ENCODE measurements at places on chromosomes 11 and 22.

GRCh38 chr11:115251126-115251525 is 253.1 kb downstream of the CADM1 start:
- DNase-seq, result no peak

DNA sequence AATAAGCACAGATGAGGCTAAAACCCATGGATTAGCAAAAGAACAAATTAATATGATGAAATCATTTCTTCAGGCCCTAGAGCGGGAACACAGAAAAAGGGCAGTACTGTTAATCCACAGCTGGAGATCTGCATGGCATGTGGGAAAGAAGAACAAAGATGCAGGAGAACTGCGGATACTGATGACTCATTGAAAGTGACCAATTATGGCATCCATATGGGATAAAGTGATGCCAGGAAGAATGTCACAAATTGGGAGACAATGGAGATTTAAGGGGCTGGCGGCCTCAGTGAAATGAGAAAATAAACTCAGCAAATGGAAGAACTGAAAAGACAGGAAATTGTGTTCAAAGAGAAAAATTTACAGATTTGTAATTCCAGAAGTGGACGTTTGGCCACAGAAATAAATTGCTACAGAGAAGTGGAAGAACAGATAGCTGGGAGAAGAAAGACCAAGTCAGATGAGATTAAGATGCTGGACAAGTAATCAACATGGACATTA is 39.4 kb downstream of the SIK3 start:
- DNase-seq, result peak; percentile 61

- peak; percentile 90 for DNase-seq
Measured at GRCh38 chr22:41565403-41566054, 4.7 kb downstream of the CSDC2 start.

DNA sequence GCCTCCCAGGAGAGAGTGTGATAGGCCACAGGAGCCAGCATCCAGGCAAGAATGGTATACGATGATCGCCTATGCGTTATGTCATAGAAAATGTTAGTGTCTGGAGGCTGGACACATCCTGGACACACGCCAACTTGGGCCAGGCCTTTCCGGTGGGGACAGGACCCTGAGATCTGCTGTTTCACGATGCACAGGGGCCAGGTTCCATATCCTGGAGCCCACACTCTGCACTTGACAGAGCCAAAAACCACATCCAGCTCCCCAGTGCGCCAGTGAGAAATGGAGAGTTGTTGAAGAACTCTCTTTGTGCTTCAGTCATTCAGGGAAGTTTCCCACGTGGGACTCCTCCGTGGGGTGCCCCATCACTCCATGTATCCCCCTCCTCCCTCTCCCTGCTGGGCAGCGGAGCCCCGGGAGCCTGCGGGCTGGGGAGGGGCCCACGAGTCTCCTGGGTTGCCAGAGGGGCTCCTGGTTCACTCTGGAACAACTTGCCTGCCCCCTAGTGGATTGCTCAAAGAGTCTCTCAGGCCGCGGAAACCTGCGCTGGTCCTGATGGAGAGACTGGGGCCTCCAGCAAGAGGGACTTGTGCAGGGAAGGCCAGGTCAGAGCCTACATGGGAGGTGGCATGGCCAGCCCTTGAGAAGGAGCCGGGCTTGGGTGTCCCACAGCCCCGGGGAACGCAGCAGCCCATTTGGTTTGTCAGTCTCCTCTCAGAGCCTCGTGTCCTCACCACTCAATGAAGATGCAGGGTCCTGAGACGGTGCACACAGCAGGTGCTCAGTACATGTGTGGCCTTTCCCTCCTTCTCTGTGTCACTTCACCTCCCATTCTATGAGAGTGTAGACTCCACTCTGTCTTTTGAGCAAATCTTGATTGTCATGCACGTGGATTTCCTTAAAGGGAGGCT is 10.2 kb upstream of the LRRC32 start:
- peak; percentile 75 for DNase-seq

DNA sequence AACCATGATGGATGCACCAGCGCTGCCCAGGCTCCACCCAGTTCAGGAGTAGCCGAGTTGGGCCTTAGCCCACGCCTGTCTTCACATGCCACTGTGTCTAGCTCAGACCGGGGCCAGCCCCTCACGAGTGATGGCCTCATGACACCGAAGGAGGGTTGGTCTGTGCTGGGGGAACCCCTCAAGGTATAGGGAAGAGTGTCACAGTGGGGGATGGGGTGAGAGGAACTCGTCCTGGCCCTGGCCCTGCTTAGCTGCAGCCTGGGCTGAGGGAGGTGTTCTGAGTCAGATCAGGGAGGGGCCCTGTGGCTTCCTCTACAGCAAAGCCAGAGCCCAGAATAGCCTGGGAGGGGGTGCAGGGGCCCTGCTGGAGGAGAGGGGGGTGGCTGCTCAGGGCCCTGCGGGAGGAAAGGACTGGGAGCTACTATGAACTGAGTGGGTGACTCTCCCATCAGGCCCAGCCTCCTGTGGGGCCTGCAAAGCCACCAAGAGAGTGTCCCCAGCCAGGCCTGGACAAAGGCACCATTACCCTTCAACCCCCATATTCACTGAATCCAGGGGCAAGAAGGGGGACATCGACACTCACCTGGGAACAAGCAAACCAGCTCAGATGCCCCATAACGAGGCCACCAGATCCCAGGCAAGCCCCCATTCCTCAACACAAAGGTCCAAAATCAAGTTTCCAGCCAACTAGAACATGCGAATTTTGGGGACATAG is 41.2 kb downstream of the IGLL5 start:
- peak; percentile 16 for DNase-seq

- DNase-seq, result no peak
Measured at GRCh38 chr11:76107971-76108370, 98.3 kb downstream of the WNT11 start.

DNA sequence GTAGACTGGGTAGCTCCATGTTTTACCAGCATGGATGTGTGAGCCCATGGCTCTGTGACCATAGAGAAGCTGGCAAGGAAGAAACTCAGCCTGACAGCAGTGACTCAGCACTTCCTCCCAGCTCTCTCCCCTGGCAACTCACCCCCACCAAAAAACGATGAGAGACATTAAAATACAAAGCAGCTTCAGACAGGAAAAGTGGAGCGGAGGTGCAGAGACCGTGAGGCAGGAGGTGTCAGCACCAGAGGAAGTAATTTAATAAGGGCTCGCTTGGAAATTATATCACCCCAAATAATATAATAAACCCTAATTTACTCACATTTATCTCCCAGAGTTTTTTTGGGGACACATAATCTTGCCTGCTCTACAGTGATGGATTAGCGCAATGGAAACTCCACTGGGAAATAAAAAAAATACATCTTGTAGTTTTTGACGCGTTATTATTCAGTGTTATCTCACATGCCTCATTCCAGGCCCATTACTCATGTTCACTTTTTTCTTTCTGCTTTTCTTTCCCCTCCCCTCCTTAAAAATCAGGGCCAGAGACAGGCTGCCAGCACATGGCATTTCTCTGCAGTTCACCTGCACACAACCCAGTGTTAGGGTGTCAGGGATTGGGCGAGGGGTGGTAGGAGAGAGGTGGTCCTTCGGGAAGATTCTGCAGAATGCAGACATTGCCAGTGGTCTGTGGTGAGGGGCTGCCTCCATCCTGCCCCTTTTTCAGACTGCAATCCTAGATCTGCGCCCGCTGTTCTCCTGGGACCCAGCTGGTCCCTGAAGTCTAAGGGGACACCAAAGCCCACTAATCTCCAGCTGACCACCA is 170.8 kb downstream of the BUD13 start:
- DNase-seq, result no peak

- no peak for DNase-seq
Measured at GRCh38 chr11:86150847-86151173, 81.9 kb upstream of the PICALM start.

GRCh38 chr11:78290293-78291176 is 101.8 kb downstream of the USP35 start:
- DNase-seq, result peak; percentile 32

GRCh38 chr11:114988644-114989043 is 310.3 kb downstream of the NXPE2 start:
- DNase-seq, result no peak

GRCh38 chr11:96085319-96085930 is 161.5 kb upstream of the MTMR2 start:
- no peak for DNase-seq

DNA sequence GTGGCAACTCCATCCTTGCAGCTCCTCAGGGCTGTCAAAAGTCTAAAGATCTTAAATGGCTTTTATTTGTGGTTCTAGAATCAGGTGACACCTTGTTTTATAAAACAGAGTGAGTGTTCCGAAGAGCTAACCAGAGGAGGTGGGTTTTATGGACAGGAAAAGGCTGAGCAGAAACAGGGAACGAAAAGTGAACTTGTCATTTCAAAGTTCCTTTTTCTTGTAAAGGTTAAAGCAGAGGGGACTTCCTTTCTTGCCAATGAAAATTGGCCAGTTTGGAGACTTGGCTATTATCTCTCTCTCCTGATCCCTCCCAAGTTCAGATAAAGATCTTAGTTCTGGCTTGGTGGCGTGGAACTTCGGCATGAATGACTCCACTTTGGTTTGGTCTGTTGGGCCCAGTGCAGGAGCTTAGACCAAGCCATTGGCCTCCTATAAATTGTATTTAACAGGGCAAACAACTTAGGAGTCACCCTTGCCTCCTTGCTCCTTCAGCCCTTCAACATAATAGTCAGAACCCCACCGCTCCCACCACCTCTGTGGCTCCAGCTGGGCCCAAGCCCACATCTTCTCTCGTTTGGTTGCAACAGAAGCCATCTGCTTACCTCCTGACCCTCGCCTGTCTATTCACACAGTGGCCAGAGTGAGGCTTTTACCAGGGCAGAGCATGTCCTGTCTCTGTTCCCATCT is 102.4 kb upstream of the THY1 start:
- DNase-seq, result no peak

DNA sequence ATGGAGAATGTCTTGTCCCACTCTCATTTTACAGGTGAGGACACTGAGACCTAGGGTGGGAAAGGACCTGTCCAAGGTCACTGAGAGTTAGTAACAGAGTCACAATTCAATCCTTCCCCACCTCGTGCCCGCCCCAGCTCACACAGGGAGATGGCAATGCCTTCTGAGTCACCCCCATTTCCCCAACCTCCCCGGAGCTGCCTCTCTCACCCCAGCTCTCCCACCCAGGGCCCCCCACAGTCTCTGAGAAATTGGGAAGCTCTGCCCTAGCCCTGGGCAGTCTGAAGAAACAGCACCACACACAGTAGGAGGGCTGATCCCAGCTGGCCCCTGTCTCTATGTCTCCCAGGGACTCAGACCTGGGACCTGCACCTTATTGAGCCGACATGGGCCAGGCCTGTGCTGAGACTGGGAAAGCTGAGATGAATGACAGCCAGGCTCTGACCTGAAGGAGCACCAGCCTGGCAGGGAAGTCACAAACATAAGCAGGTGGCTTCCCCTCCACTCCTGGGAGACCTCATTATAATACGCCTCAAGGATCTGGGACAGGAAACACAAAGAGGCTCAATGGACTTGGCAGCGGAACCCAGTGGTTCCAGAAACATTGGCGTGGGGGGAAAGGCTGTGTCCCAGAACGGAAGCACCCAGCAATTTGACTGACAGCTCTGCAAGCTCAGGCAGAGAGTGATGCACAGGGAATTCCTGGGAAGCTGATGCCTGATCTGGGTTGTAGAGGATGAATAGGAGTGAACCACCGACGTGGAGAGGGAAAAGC is 51.0 kb downstream of the CD6 start:
- DNase-seq, result no peak

DNA sequence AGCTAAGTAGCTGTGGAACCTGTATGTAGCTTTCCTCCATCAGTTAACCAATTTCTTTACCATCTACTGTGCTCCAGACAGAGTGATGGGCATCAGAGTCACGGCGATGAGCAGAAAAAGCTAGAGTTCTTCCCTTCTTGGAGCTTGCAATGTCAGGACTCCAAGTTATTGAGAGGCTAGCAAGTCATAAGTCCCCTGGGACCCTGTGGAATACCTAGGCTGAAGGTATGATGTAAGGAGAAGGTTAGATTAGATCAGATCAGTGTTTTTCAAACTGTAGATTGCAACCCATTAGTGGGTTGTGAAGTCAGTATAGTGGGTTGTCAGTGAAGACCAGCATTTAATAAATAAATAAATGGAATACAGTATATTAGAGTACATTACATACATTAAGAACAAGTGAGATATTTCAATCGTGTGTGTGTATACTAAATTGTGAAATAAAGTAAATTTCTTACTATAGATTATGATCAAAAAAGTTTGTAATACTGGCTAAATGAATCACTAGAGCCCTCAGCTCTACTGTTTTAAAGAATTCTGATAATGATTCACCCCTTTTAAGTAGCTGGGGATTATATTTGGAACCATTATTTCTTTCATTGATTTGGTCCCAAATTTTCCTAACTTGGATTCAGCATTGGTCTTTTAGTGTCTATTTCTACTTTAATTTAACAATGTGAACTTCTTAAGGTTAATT is 52.3 kb downstream of the RASSF10 start:
- DNase-seq, result peak; percentile 20

- no peak for DNase-seq
Measured at GRCh38 chr22:48926136-48926535, 901.5 kb downstream of the BRD1 start.

DNA sequence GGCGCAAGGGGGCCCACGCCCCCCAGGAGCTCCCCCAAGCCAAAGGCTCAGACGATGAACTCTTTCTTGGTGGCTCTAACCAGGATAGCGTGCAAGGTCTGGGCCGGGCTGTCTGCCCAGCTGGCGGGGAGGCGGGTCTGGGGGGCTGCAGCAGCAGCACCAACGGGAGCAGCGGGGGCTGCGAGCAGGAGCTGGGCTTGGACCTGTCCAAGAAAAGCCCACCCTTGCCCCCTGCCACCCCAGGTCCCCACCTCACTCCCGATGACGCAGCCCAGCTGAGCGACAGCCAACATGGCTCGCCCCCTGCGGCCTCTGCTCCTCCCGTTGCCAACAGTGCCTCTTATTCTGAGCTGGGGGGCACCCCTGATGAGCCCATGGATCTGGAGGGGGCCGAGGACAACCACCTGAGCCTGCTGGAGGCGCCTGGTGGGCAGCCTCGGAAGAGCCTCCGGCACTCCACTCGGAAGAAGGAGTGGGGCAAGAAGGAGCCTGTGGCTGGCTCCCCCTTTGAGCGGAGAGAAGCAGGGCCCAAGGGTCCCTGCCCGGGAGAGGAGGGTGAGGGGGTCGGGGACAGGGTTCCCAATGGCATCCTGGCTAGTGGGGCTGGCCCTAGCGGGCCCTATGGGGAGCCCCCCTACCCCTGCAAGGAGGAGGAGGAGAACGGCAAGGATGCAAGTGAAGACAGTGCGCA is 21.6 kb upstream of the TMEM191C start:
- no peak for DNase-seq

DNA sequence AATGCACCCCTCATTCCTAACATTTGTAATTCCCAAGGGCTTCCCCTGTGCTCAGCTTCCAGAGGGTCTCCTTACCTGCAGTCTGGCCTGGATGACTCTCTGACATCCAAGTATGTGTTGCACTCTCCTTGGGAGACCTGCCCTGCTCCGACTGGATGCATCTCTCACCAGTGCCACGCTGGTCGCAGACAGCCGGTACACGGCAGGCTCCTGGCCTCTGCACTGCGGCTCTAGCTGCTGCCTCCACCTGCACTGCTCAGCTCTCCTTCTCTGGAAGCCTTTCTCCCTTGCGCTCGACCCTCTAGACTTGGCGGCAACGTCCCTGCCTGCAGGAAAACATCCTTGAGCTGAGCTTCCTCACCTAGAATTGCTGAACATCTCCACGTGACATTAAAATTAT is 685.9 kb downstream of the BRD1 start:
- DNase-seq, result no peak

Measured in ELR (cell line).